Stimulated activated CD4-positive, alpha-beta T cell treated with anti-CD3 and anti-CD28 coated beads, TNF-alpha, amount 100 ng/mL, for 48 hours (primary cell): ENCODE measurements at places on chromosomes 12 and 14.

DNA sequence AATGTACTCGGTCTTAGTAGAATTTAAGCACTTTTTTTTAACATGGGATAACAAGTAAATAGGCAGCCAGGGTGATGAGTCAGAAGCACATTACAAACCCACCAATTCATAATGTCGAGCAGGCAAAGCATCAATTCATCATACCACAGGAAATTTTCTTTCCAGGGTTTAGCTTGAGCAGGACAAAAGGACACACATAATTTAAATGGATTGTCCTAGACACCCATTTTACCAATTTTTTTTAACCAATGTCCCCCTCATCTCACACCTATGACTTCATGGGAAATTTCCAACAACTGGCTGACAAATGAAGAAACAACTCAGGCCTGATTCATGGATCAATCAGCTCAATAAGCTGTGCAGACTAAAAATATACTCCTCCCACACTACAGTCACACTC is 58.8 kb upstream of the FOXG1 start:
- DNase-seq: no peak

DNA sequence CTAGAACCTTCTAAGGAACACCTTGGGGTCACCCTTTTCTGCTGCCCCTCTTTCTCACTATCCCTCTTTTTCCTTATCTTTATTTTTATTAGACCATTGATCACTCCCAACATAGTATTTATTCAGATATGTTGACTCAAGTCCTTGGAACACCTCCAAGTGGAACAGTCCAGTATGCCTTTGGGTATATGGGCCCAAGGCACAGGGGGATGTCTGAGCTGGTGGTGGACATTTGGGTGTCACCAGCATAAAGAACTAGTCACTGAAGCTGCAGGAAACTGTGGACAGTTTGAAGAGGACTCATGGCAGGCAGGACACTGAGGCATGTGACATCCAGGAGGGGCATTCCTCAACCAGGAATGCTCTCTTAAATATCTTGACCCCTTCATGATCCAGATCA is 105.6 kb downstream of the VEZT start:
- no peak for DNase-seq

DNA sequence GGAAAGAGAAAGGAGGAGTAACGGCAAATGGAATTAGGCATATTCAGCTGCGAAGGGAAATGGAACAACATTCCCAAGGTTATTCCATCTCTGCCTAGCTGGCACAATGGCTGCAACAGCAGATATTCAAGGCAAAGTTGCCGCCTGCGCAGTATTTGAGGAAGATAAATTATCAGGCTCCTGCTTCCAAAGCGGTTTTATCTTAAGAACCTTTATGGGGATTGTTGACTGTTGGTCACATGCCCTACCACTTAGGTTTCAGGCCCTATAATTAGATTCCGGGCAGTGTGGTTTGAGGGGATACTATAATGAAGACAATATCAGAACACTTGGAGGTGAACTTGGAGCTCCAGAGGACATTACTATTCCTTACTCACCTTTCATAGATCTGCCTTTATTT is 99.7 kb downstream of the FGD4 start:
- no peak for DNase-seq

GRCh38 chr12:8499616-8500015 is 13.7 kb upstream of the CLEC4D start:
- DNase-seq: no peak

DNA sequence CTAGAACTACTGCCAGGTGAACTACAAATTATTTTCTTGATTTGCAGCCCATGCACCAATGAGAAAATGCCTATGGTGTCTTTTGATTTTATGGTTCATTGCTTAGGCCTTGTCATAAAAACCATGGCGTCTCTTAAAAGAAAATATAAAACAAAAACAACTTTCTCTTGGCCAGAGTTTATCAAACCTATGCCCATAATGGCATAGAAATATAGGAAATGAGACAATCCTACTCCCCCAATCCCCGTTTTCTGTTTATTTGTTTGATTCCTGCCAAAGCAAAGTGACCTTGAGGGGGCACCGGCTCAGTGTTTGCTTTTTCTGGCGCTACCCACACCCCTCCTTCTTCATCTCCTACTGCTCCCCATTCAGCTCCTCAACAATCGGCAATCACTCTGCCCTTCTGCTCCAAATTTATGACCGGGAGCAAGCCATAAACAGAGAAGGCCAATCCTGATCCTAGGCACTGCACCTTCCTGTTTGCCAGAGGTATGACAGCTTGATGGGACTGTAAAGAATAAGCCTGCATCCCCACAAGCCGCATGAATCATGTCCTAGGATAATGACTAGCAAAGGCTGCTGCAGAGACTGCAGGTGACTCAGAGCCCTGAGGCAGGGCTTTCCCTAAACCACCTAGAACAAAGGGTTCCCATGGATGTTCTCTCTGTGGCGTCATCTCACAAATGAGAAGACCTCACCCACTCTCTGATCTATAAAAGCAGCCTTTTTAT is 874.9 kb downstream of the NRXN3 start:
- DNase-seq: no peak

DNA sequence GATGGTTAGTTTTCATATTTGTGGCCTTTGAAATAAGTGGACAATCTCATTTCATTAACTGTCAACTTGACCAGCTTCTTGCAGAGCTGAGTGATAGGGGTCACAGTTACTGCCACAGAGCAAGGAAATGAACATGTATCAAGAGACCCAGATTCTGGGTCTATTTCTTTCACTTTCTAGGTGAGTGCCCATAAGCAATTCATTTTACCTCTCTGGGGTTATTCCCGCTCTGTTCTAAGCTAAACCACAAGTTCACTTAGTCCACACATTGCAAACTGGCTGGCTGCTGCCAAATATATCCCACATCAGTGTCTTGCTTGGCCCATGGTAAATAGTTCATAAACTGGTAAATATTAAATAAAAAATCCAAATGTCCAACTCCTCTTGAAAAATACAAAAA is 29.9 kb downstream of the GPHB5 start:
- DNase-seq: no peak

DNA sequence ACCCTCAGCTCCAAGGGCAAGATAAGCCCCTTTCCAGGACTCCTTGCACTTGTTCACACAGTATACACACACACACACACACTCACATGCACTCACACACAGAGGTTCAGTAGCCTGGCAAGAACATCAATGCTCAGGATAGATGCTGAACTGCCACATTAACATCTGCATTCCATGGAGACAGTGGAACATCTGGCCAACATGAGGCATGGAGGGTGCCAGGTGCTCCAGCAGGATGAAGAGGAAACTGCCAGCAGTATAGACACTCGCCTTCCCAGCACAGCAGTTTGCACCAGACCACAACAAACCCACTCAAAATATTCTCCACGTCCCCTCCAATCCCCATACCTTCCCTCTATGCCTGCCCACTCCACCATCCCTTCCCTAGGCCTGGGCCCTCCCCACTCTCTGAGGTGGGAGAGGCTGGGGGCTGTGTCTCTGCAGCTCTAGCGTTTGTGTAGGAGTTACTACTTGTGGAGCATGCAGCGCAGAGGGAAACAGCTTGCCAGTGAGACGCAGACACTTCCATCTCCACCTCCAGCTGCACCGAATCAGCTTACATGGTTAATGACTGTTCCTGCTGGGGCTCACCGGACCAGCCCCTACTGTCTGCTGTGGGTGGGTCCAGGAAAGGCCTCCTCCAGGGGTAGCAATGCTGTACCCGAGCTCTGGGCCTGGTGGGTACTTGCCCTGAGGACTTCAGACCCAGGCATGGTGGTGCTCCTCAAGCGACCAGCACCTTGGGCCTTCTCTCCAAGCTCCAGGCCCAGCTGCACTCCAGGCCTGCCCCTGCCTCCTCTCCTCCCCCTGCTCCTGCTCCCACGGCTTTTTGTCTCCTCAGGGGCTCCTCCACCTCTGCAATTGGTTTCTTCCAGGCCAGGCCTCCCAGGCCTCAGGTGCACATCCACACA is 18.6 kb upstream of the PLEKHG3 start:
- DNase-seq: no peak

- no peak for DNase-seq
Observed at GRCh38 chr14:97106166-97106565, 309.0 kb downstream of the VRK1 start.

DNA sequence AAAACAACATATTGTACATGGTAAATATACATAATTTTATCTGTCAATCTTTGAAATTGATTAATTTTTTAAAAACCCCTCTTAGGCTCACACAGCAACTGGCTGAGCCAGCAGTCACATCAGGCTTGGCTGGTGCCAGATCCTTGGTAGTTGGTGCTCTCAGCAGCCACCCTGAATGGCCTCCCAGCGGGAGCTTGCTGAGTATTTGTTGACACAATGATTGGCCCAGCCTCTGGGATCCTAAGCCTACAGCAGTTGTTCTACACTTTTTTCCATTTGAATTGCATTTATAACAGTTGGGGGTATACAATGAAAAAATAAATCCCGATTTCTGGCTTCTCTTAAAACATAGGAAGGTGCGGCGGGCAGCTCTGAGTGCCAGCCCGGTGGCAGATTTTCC is 11.1 kb downstream of the PRKAB1 start:
- no peak for DNase-seq

DNA sequence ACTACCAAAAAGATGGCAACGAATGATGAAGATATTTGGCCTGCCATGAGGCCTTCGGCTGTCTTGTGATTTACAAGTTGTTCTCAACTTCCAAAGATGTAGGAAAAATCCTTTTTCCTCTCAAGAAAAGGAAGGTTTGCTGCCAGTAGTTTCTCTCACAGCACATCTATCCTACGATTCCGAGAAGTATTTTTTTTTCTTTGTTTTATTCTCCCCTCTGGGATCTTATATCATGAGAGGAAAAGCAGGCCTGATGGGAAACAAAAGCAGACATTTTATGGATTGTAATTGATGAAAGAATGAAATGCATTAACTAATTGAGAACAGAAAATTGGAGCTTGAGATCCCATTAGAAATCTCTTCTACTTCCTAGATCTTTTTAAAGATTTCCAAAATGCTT is 1197.9 kb upstream of the SEL1L start:
- DNase-seq: no peak

- DNase-seq: no peak
Observed at GRCh38 chr14:77436042-77436441, 12.7 kb upstream of the NOXRED1 start.

DNA sequence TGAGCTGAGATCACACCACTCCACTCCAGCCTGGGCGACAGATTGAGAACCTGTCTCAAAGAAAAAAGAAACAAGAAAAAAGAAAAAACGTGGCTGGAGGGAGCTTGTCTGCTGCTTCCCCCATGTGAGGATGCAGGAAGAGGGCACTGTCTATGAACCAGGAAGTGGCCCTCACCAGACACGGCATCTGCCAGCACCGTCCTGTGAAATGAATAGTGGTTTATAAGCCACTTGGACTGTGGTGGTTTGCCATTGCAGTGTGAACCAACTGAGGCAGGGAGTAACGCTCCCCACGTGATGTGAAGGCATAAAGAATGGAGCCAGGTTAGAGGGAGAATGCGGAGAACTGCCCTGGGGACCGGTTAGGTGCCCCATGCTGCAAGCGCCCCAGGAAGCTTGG is 4.5 kb upstream of the BRF1 start:
- DNase-seq: no peak

- no peak for DNase-seq
Observed at GRCh38 chr12:6635856-6636531, at the start of gene LPAR5. LPAR5 (minus strand) TSS chr12:6635959; CDS start chr12:6621248, 14,711 bp downstream.

- no peak for DNase-seq
Observed at GRCh38 chr12:11609045-11609444, 40.4 kb upstream of the ETV6 start.

- no peak for DNase-seq
Observed at GRCh38 chr12:28568704-28569103, 378.4 kb downstream of the CCDC91 start.

DNA sequence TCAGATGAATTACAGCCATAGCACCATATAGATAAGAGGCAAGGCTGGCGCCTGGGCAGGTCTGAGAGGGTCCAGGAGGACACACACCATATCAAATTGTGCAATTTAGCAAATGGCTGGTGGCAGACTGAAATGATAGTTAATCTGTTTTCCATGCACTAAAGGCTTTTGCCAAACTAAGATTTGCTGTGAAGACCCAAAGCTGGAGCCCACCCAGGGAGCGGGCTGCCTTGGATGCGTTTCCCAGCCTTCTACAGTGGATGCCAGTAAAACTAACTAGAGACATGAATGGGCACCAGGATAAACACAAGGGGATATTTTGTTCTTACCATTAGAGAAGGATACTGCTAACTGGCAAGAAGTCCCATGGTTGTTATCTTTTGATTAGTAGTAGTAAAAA is 475.1 kb downstream of the DPF3 start:
- no peak for DNase-seq

DNA sequence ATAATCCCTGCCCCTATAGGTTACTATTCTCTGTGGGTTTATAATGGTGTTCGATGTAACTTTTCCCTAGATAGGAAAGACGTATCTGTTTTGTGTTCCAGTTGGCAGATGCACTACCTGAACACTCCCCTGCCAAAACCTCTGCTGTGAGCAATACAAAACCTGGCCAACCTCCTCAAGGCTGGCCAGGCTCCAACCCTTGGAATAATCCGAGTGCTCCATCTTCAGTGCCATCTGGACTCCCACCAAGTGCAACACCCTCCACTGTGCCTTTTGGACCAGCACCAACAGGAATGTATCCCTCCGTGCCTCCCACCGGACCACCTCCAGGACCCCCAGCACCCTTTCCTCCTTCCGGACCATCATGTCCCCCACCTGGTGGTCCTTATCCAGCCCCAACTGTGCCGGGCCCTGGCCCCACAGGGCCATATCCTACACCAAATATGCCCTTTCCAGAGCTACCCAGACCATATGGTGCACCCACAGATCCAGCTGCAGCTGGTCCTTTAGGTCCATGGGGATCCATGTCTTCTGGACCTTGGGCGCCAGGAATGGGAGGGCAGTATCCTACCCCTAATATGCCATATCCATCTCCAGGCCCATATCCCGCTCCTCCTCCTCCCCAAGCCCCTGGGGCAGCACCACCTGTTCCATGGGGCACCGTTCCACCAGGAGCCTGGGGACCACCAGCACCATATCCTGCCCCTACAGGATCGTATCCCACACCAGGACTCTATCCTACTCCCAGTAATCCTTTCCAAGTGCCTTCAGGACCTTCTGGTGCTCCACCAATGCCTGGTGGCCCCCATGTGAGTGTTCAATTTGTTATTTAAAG is 11.3 kb downstream of the MAPK1IP1L start:
- no peak for DNase-seq

DNA sequence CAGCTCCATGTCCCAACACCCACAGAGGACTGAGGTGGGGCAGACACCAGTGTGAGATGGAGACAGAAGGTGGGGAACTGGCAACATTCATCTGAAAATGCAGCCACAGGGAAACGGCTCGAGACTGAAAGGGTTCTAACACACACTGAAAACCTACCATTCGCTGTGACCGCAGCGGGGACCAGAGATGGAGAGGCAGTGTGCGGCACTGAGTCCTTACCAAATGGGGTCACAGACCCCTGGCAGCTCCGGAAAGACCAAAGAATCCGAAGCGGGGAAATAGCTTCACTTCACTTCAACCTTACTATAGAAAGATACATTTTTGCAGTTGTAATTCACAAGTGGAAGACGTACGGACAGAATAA is 9.6 kb downstream of the BAG5 start:
- DNase-seq: no peak

DNA sequence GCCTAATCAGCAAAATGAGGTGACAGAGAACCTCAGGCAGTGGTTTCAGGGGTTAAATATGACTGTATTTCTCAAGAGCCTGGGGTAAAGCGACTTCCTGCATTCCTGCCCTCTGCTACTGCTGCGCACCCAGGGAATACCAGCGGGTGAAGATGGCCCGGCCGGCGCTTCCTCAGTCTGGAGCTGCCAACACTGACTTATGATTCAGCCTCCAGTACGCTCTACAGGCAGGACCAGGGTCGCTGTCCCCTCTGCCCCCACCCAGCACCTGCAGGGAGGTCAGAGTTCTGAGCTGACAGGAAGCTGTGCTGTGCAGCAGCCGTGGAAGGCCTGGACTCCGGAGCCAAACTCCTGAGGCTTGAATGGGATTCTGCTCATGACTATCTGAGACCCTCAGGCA is 127.9 kb downstream of the PIWIL1 start:
- no peak for DNase-seq
